Vagina (tissue), 2 donors: ENCODE measurements at places on chromosomes 1 and 21.
A peak's percentile ranks its signal among the peaks of the same experiment; 100 is the strongest.

DNA sequence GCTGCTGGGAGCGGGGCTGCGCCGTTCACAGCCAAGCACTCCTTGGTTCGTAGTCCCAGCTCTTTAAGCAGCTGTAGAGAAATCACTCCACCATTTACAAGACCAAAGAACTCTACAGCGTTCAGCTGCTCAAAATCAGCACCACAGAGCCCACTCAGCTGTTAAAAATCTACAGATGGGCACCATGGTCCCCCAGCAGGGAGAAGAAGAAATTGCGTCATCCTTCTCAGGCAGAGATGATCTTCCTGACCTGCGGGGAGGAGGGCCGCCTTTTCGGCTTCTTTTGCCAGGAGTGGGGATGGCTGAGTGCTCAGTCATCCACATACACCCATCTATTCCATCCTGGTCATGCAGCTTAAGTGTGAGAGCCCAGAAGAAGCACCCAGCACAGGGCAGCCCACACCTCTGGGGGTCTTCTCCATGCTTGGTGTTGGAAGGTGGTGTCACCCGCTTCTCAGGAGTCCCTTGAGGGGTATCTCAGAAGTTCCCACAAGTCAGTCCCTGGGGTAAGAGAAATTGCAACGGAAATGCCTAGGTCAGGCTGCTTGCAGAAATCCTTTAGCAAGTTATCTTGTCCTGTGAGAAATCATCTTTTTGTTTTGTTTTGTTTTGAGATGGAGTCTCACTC is 163.8 kb downstream of the NPHP4 start:
- DNase-seq: no peak

- no peak for DNase-seq
These were observed 135.7 kb upstream of the RUNX3 start for GRCh38 chr1:25065795-25066238.

DNA sequence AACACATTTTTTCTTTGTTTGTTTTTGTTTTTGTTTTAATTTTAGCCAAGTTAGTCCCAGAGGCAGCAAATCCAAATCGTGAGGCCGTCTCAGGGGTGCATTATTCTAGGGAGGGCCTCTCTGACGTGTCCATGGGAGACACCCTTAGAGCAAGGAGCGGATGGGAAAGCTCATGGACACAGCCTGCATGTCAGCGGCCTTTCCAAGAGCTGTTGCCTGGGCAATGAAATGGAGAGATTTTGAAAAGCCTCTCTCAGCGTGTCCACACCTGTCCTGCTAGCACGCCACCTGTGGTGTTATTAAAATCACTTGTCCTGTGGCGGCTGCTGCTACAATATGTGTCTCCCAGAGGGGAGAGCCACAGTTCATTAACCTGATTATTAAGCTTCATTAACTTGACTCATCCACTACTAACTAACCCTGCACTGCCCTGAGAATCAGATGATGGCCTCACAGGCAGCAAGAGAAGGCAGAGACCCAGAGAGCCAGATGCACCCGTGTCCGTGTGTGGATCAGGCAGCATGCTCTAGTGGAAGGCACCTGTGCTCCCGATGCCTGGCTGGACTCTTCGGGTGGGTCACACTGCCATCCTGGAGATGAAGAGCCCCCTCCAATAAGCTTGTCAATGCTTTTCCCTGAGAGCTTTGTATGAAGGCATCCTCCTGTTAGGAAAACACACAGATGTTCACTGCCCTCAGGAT is 133.3 kb downstream of the PGBD5 start:
- no peak for DNase-seq

DNA sequence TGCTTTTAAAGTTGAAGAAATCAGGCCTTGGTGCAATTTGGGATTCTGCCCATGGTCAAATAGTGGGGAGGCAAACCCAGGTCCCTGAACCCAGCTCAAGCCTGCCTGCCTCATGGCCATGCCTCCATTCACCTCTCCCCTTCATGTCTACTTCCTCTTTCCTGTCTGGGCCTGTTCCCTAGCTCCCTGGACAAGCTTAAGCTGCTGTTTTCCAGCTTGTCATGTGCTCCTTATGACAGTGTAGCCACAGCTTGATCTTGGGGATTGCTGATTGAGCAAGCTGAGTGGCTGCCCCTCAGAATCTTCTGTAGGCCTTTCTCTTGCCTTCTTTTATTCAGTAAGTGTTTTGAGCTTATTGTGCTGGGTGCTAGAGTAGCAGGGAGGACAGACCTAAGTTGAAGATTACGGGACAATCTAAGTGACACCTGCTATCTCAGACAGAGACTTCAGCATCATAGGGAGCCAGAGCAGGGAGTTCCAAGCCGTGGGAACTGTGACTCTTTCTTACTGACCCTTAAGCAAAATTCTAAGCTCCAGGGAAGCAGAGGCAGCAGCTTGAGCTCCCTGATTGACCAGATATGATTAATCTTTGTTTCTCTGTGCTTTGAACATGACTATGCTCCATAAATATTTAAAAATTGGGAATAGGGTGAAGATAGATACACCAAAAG is 520 bp upstream of the MR1 start:
- DNase-seq: peak; percentile 93

GRCh38 chr1:225366552-225366951 is 61.3 kb downstream of the LBR start:
- DNase-seq: no peak

DNA sequence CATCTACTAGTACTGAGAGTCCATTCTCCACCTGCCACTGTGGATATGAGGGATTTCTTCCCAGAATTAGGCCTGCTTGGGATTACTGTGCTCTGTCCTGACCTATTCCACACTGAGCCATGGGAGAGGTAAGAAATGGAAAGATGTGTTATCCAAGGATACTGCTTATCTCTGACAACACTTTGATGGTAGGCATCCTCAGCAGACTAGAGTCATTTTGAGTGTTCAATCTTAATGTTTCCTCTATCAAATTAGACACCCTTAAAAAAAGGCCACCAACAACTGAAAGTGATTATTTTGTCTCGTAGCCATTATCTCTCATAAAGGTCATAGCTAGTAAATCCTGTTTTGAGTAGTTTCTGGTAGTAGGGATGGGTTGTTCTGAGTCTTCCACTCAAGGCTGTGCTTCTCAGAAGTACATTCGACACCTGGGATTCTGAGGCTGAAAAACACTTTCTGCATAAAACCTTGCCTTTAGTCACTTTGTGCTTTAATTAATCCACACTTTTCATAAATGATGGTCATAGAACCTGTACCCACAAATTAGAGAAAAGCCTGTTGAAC is 8.8 kb downstream of the ATPAF1 start:
- no peak for DNase-seq

GRCh38 chr1:27525296-27526272 is 35.6 kb upstream of the WASF2 start:
- DNase-seq: no peak

- DNase-seq: no peak
These were observed 50.7 kb downstream of the MTR start for GRCh38 chr1:236845830-236846229.

GRCh38 chr21:38995731-38996130 is 187.5 kb downstream of the PSMG1 start:
- no peak for DNase-seq

DNA sequence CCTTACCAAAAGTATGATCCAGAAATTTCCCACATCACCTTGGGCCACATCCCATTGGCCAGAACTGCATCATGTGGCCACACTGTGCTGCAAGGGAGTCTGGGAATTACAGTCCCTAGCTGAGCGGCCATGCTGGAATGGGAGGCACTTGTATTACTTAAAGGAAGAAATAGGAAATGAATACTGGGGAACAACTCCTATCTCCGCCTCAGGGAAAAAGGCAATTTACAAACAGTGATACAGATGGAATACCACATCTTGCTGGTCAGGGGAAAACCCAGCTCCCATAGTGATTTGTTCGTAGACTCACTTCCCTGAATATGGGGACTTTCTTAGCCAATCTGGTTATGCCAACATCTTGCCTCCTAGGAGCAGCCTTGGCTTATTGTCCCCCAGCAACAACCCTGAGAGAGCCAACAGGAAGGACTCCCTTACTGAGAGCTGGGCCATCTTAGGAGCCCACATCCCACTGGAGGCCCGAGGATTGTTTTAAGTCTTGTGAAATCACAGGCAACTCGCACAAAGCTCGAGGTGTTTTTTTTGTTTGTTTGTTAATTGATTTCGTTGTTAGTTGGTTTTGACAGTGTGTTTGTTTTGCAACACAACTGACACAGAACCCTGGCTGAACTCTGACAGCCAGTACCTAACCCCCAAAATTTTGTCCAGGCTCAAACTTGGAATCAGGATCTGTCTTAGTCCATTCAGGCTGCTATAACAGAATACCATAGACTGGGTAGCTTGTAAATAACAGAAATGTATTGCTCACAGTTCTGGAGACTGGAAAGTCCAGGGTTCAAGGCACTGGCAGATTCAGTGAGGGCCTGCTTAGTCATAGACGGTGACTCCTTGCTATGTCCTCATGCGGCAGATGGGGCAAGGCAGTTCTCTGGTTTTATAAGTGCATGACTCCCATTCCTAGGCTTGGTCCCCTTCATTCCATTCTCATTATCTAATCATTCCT is 14.9 kb downstream of the CDA start:
- no peak for DNase-seq

DNA sequence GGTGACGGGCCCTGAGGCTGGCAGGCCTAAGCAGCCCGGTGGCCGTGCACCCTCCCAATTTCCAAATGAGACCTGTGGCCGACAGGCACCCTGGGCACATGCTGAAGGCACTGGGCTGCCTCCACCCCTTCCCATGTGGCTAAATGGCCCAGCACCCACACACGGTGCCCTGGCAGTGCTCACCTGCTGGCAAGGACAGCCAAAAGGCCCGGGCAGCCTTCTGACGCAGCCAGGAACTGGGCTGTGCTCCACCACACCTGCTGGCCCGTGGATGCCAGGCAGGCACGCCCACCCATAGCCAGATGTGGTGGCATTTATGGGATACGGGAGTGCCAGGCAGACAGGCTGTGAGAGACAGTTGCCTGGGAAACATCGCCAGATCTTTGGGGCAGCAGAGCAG is 4.0 kb upstream of the FAAP20 start:
- no peak for DNase-seq

GRCh38 chr1:185033686-185034085 is 11.7 kb upstream of the RNF2 start:
- DNase-seq: no peak

DNA sequence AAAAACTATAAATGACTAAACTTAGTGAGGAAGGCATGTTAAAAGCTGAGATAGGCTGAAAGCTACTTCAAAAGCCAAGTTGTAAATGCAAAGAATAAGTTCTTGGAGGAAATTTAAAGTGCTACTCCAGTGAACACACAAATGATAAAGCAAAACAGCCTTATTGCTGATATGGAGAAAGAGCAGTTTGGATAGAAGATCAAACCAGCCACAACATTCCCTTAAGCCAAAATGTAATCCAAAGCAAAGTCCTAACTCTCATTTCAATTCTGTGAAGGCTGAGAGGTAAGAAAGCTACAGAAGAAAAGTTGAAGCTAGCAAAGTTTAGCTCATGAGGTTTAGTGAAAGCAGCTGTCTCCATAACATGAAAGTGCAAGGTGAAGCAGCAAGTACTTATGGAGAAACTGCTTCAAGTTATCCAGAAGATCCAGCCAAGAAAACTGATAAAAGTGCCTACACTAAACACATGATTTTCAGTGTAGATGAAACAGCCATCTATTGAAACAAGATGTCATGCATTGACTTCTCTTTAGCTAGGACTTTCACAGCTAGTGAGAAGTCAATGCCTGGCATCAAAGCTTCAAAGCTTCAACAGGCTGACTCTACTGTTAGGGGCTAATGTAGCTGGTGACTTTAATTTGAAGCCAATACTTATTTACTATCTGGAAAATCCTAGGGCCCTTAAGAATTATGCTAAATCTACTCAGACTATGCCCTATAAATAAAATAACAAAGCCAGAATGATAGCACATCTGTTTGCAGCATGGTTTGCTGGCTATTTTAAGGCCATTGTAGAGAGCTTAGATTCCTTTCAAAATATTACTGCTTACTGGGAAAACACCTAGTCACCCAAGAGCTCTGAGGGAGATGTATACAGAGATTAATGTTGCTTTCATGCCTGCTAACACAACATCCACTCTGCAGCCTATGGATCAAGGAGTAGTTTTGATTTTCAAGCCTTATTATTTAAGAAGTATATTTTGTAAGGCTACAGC is 188.6 kb downstream of the EIF4G3 start:
- DNase-seq: no peak

GRCh38 chr1:29269382-29269781 is 33.1 kb downstream of the PTPRU start:
- DNase-seq: no peak

DNA sequence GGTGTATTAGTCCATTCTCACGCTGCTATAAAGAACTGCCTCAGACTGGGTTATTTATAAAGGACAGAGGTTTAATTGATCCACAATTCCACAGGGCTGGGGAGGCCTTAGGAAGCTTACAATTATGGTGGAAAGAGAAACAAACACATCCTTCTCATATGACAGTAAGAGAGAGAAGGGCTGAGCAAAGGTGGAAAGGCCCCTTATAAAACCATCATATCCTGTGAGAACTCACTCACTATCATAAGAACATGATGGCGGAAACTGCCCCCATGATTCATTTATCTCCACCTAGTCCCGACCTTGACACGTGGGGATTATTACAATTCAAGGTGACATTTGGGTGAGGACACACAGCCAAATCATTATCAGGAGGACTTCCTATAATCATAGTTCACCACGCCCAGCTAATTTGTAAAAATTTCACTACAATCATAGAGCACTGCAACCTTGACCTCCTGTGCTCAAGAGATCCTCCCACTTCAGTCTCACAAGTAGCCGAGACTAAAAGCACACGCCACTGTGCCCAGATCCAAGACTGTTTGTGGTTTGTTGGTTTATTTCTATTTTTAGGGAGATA is 164.9 kb downstream of the RERE start:
- DNase-seq: no peak

GRCh38 chr1:46622344-46622743 is 5.7 kb upstream of the MOB3C start:
- DNase-seq: no peak

DNA sequence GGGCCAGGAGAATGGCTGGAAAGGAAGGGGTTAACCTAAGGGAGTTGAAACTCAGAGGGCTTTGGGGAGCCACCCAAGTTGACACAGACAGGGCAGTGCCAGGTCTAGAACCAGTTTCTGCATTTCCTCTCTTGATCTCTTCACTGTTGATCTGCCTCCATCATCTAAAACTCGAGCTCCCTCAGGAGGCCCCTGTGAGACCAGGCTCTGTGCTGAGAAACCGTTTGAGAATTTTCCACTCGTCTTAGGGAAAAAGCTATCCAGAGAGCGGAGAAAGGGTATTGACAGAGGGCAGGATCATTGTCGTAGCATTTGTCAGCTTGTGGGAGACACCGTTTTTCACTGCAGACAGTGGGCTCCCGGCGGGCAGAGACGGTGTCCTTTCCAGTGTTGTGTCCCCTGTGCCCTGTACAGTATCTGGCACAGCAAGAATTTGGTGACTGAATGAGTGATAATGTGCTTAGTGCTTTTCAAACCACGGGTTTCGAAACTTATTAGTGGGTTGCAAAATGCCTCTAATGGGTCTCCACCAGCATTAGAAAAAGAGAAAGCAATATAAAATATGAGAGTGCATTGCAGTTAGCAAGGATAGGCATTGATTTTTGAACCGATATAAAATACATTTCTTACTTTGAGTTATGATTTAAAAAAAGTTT is 31.1 kb downstream of the PROK1 start:
- DNase-seq: no peak
